ENCODE measurements at places on chromosomes 11 and 22.

DNA sequence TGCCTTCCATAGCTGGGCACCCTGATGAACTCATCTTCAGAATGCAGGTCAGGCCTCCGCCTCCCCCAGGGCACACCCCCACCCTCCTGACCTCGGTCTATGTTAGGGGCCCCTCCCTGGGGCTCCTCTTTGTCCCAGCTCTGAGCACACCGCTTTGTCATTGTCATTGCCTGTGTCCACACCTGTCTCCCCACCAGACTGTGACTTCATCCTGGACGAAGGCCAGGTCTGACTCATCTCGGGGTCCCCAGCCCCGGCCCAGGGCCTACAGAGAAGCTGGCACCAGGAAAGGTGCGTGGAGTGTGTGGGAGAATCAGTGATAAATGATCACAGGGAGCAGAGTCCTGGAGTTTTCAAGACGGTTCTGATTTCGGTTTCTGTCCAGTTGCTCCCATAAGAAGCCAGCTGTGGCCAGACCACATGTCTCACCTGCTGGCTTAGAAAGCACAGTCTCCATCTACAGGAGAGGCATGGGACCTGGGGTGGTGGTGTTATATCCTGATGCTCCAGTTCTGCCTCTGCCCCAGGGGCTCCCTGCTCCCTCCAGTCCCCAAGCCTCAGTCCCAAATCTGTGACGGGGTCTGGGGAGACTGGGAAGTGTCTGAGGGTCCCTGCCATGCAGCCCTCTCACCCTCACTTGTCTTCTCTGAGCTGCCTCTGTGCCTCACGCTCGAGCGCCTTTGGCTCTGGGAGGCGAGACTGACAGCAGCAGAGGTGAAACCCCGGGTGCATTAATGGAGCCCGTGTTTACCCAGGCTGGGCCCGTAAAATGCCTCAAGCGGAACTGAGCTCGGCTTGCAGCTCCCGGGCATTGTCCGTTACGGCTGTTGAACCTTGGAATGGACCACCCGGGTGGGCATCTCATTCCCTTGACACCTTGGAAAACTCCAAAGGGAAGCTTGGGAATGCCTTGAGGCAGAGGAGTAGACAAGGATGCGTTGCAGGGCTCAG, 85.5 kb upstream of the WNT11 start:
- no peak for DNase-seq

DNA sequence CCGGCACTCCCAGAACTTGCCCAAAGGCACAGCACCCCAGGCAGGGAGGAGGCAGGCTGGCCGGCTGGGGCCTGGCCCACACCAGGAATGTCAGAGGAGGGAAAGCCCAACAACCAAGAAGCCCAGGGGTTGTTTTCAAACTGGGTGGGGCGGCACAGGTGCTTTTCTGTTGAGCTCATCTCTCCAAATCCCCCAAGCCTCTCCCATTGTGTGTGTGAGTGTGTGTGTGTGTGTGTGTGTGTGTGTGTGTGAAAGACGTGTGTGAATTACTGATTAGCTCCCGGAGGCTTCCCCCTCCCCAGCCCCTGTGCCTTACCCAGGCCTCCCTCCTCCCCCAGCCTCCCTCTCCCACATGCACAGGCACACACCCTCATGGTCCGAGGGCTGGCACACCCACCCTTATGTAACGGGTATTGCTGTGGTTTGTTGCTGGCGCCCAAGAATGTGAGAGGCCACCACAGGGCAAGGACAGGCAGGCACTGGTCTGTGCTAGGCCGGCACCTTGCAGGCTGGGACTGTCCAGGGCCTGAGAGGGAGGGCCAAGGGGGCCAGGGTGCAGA, 15.9 kb downstream of the TRIM29 start:
- no peak for DNase-seq

GRCh38 chr11:12531681-12532080, 142.5 kb upstream of the TEAD1 start:
- DNase-seq = no peak

- DNase-seq = no peak
These were observed 684.0 kb downstream of the OPCML start for GRCh38 chr11:132848336-132848735.

- DNase-seq = no peak
These were observed 5.7 kb downstream of the AP2A2 start for GRCh38 chr11:931385-931784.

DNA sequence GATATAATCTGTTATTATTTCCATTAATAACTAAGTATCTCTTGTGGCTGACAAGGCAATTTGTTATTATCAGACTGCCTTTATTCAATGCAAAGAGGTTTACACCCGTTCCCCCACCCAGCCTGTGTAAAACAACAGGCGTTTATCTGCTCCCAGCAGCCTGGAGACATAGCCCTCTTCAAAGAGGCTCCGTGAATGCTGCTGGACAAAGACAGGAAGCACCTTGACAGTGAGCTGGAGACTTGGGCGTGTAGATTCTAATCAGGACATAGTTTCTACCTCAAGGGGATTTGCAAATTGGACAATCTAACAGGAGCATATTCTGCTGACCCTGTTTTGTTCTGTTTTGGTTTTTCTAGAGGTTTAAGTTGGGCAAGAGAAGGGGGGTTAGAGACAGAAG, 733.0 kb upstream of the KIRREL3 start:
- DNase-seq = no peak

GRCh38 chr22:29156507-29156906, 49.2 kb upstream of the EMID1 start:
- no peak for DNase-seq

DNA sequence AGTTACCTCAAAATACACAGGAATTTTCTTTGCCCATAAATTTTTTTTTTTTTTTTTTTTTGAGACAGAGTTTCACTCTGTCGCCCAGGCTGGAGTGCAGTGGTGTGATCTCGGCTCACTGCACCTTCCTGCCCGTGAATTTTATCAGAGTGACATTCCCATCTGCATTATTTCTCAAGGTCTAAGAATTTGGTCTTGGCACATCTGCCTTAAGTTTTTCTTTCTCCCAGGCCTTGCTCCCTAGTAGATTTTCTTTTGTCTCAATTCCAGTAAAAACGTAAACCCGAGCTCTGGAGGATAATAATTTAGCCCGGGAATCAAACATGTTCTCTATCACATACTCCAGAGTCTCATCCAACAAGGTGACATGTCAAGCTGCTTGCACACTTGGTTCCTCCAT, 12.4 kb downstream of the TRIM6 start:
- DNase-seq = no peak

DNA sequence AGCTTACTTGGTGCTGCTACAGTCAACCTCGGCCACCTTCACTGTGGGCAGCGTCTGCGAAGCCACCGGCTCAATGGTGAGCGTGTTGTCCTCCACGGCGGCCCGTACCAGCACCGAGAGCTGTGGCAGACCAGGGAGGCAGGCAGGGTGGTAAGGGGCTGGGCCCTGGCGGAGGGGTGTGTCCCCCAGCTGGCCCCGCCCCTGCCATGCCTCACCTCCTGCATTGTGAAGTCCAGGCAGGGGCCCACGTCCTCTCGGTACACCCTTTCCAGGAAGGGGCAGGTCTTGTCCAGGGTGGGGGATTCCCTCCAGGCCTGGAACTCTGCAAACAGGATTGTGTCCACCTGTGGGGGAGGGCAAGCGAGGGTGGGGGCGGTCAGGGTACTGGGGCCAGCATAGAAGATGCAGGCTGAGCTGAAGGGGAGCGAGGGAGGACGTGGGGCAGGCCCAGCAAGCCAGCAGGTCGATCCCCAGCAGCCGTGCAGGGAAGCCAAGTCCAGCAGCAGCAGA, 12.8 kb downstream of the RAB3IL1 start:
- no peak for DNase-seq

- DNase-seq = no peak
These were observed 9.7 kb upstream of the MALAT1 start for GRCh38 chr11:65489035-65489705.

GRCh38 chr11:41836431-41836830, 377.0 kb upstream of the LRRC4C start:
- no peak for DNase-seq

- DNase-seq = no peak
These were observed 553 bp upstream of the LDLRAD3 start for GRCh38 chr11:35943309-35943708.

- DNase-seq = no peak
These were observed 12.8 kb downstream of the TSKU start for GRCh38 chr11:76795936-76796441.

DNA sequence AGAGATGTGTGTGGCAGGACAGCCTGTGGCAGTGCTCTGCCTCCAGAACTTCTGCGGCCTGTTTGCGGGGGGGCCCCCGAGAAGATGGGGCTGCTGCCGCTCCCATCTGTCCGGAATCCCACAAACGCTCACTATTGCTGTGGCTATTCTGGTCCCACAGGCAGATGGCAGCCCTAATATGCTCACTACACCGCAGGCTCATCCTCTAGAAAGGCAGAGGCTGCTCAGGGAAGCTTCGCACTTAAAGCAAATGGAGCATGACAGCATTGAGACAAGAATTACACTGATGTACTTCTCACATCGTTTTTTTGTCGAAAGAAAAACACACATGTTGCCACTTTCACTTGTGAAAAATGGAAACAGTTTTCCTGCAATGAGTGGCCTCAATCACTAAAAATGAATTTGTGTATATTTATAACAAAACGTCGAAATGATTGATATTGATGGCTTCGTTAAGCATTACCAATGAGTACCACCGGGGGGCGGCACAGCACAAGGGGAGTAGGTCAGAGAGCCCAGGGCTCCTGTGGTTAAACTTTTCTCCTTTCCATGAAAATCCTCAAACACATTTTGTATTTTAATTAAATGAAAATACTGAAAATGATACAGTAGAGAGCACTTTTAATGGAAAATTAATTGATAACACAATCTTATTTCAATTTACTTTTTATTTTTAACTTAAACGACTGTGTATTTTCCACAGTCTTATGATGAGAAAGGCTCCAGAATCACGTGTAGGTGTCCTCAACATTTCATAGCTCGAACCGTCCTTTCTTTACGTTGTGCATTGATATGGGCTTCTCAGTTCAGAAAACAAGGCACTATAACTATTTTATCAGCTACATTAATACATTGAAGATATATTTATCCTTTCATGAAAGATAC, 69.1 kb downstream of the CTTN start:
- no peak for DNase-seq

DNA sequence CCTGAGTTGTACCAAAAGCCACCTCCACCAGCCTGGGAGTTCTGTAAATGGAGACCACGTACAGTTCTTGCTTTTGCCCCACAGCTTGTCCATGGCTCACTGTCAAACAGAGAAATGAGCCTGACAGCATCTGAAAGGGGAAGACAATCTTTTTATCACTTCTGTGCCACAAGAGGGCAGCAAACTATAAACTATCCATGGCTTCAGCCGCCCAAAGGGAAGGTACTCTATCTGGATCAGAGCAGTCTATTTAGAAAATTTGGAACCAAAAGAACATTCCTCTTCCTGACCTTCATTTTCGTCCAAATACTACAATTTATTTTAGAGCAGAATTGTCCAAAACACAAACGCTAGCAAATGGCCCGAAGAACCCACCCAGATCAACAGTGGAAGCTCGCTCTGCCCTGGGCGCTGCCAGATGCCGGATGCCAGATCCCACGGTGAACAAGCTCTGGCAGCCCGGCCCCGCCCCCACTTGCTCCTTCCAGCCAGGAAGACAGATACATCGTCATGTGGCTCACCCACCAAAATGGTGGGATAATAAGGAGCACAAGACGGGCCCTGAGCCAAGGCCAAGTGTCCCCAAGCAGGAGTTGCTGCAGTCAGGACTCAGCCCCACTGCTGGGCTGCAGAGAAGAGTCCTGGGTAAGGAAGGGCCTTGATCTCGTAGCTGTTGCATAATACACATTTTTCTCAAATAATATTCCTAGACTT, 23.9 kb upstream of the SCGB1A1 start:
- DNase-seq = no peak

DNA sequence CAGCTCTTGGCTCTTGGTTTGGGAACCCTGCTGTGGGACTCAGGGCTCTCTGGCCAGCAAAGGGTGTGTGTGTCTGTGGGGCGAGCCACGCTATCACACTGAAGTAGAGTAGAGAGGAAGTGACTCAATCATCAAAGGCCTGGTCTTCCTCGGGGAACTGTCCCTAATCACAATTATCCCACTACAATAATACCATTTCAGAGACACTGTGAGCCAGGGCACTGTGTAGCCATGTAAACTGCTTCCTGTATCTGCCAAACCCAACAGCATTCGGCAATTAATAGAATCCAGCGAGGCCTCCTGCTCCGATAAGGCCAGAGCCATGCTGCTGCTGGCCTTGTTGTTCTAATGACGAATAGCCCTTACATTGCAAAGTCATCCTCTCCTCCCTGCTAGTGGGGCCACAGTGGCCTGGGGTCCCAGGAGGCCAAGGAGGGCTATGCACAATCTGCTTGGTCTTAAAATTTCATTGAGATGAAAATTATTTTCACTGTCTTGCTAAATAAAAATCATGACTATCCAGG, 49.8 kb upstream of the LMO2 start:
- DNase-seq = no peak

DNA sequence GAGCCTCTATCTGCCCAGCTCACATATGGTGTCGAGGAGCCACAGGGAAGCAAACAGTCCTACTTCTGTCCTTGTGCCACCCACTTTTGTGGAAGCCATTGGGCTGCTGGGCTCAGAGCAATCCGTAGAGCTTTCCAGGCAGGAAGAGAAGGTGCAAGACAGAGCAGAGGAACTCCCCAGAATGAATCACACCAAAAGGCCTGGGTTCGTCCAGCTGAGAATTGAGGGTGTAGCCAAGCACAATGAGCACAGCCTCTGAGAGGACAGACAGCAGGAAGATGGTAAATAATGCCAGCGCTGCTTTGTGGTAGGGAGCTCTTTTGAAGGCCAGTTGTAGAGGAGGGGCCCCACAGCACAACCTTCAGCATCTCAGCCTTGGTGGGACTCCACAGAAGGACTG, 237.8 kb downstream of the GRIK4 start:
- no peak for DNase-seq

- DNase-seq = no peak
These were observed 70.8 kb downstream of the WNT11 start for GRCh38 chr11:76135491-76135890.

DNA sequence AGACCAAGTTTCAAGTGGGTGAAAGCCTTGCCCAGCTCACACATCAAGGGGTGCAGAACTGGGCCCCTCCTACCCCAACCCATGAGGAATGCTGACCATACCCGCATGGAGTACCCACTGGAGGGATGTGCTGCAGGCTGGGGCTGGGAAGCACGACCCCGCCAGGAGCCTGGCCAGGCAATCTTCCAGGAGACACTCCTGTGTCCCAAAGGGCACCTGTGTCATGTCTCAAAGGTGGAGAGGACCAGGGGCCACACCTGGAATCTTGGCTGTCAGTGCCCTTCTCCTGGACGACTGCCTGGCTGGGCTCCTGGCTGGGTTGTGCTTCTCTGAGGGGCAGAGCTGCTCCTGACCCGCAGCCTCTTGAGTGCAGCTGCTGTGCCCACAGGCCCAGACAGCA, 6.7 kb downstream of the ARAP1 start:
- DNase-seq = no peak
